Stimulated activated CD8-positive, alpha-beta memory T cell treated with anti-CD3 and anti-CD28 coated beads, Interleukin-4, amount 100 ng/mL, for 1 hour (primary cell): ENCODE measurements at places on chromosomes 1 and 21.

DNA sequence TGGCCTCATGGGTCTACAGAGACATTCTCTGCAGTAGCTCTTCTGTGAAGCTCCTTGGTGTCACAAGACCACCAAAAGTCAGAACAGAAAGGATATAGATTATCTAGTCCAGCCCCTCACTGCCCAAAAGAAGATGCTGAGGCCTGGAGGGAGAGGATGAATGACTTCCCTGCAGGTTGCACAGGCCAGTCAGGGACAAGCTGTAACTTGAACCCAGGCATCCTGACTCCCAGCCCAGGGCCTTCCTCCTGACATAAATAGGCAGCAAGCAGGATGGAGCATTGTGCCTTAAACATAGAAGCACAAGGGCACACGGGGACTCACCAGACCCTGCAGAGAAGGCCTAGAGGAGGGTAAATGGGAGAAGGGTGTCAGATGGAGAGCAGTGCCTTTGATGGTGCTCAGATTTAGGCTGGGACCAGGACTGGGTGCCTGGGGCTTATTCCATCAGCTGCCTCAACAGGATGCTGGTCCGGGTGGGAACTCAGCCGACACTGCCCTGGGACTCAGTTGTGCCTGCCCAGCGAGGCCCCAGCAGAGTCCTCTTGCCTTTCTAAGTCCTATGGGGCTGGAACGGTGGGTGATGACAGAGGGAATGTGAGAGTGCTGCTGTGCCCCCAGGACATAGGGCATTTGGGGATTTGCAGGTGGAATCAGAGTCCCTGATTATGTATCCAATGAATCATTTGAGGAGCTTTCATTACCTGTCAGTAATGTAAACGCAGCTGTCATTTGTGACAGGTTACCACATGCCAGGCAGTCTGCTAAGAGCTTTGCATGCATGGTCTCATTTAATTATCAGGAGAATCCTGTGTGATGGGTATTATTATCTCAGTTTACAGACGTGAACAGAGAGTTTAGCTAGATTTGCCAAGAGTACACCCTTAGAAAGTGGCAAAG, 13.2 kb downstream of the S100A7A start:
- DNase-seq = no peak

GRCh38 chr1:4176841-4177240, 276.8 kb upstream of the C1orf174 start:
- DNase-seq = no peak

DNA sequence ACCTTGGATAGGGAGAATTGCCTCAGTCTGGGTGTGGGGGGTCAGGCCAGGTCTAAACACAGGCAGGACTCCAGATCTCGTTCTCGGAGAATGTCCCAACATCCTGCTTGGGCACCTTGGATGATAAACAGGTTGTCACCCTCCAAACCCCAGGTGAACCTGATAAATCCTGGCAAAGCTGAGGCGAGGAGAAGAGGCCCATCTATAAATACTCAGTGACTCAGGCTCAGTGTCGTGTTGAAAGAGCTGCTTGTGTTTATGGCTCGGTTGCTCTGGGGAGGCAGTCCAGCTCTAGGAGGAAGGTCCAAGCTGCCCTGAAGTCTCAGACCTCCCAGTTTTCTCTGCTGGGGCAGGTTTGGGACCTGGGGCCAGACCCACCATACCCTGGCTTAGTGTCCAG, 15.8 kb upstream of the TRIM63 start:
- no peak for DNase-seq

- DNase-seq = no peak
Observed at GRCh38 chr1:166384948-166385347, 218.1 kb upstream of the FAM78B start.

- DNase-seq = no peak
Observed at GRCh38 chr1:218874313-218874712, 299.4 kb upstream of the LYPLAL1 start.

- no peak for DNase-seq
Observed at GRCh38 chr1:210239349-210240111, 6.9 kb downstream of the SERTAD4 start.
